ENCODE measurements at places on chromosomes 12 and 14.
A peak's percentile ranks its signal among the peaks of the same experiment; 100 is the strongest.

DNA sequence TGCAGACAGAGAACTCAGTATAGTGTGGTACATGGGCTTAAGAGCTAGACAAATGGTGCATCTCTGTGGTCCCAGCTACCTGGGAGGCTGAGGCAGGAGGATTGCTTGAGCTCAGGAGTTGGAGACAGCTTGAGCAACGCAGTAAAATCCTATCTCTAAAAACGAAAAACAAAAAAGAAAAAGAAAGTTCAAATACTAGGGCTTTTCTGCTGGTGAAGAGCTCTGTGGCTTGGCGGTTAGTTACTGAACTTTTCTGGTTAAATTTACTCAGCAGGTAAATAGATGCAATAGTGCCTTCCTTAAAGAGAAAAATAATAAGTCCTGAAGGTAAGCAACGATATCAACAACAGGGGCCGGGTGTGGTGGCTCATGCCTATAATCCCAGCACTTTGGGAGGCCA, 31.4 kb upstream of the RAP1B start:
- DNase-seq, result no peak

- DNase-seq, result no peak
These were observed 394.1 kb downstream of the C12orf75 start for GRCh38 chr12:105724641-105725040.

GRCh38 chr14:63713764-63714163, 14.1 kb downstream of the SGPP1 start:
- DNase-seq, result no peak

- no peak for DNase-seq
These were observed 19.0 kb downstream of the SPRING1 start for GRCh38 chr12:116718655-116719454.

DNA sequence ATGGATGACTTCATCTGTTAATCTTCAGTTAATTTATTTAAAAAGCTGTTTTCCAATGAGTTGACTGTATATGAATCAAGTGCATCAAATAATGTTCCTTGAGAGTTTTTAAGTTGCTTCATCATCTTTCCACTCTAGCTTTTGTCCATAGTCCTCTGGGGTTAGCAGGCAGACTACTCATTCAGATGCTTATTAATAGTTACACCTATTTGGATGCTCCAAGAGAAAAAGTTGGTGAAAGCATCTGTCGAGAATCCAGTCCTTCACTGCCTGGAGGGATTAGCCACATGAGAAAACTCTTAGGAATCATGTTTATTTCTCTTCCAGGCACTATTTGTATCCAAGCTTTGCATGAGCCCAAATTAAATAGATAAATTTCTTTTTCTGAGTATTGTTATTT, 70.2 kb downstream of the DACT1 start:
- DNase-seq, result no peak

GRCh38 chr14:32654106-32654505, 284.6 kb upstream of the NPAS3 start:
- DNase-seq, result no peak

- peak; percentile 34 for DNase-seq
These were observed 790 bp downstream of the NEDD1 start for GRCh38 chr12:96907671-96908422.

GRCh38 chr12:1182069-1182468, 191.0 kb downstream of the ERC1 start:
- DNase-seq, result no peak

DNA sequence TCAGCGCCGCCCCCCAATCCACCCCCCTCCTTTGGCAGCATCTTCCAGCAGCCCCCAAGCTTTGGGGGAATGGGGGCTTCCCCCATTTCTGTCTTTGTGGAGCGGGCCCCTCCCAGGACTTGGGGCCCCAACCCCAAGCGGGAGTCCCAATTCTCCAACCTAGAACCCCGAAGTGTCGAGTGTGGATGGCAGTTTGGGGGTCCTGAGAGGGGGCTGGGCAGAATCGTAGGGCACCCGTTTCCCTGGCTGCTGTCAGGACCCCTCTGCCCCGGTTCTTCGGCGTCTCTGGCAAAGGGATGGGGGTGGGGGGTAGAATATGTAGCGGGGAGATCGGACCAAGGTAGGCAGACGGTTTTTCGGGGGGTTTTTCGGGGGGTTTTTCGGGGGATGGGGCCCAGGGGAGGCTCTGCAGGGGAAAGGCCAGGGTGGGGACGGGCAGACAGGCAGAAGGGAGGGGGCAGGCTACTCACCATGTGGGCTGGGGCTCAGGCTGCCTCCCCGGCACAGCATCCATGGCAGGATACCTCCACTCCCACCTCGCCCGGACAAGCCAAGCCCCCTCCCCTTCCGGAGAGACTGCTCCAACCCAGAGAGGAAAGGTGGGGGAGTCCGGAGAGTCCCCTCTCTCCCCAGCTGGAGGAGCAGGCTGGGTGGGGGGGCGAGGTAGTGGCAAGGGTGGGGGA, 739 bp downstream of the JPH4 start:
- DNase-seq, result no peak

DNA sequence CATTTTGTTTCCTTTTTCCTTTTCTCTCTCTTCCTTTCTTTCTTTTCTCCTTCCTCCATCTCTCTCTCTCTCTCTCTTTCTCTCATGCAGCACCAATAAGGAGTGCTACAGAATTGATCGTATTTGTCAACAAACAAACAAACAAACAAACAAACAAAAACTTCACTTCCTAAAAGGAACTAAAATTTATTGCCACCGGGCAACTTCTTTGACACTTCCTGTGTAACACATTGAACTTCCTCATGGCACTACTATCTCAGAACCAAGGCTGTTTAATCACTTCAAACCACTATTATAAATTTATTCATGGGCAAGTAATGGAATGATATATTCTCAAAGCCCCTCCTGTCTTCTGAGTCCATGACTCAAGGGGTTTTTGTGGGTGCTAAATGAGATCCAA, 51.3 kb downstream of the SERPINA3 start:
- no peak for DNase-seq

DNA sequence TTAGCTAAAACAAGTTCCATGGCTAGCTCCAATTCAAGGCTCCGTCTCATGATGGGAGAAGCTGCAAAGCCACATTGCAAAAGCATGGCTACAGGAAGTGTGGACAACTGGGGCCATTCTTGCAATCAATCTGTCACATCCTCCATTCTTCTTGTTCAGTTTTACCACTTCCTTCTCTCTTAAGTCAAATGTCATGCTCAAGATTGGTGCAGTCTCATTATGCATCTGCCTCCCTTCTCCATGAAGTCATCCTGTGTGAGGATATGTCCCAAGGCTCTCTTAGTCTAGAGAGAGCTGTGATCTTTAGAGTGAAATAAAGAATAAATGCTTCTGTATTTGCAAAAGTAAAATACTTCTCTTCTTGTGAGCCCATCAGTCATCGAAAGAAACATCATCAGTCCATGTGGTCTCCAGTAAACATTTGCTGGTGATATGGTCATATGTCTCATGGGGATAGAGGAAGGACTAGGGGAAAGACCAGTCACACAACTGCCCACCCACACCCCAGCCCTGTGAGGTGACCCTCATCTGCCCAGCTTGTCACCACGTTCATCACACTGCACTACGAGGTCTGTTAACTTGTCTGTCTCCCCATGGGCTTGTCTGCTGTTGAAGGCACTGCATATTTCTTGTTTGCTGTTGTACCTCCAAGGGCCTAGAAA, 303.0 kb downstream of the NUAK1 start:
- no peak for DNase-seq

DNA sequence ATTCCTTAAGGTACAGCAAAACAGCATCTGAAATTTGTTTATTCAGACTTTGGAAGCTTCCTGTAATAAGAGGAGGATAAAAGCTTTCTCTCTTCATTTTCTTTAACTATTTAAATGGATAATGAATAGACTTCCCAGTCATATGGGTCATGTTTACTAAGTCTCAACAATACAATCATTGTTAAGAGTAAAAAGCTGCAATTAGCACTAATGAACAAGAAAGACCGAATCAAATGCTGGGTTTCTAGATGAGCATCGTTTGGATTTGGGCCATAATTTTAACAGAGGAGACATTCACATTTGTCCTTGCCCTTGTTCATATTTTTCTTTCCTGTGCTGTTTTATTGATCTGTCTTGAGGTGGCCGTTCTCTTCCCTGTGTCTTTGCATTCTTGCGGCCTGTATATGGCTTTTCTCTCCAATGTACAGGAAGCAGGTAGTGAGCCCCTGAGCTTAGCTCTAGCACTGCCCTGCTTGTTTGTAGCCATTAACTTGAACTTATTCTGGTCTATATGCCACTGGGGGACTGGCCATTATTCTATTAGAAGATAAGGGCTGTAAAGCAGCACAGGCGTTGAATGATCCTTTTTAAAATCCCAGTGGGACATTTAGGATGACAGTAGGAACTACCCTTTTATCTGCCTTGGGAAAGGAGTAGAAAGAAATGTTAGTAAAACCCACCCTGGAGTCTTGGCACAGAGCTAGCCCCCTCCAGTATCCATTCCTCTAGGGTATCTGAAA, 34.6 kb downstream of the ABHD12B start:
- DNase-seq, result no peak

DNA sequence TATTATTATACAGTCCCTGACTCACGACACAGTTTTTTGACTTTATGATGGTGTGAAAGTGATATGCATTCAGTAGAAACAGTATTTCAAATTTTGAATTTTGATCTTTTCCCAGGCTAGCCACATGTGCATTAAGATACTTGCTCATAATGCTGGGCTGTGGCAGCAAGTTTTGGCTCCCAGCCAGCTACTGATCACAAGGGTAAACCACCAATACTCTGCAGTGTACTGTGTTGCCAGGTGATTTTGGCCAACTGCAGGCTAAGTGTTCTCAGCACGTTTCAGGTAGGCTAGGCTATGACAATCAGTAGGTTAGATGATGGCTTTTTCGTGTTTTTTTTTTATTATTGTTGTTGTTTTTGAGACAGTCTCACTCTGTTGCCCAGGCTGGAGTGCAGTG, 69.4 kb upstream of the ACTN1 start:
- peak; percentile 34 for DNase-seq

- no peak for DNase-seq
These were observed 24.9 kb upstream of the CHGA start for GRCh38 chr14:92897922-92898565.

GRCh38 chr14:99546234-99546879, 57.6 kb downstream of the CCDC85C start:
- no peak for DNase-seq

- DNase-seq, result no peak
These were observed 22.9 kb downstream of the CKB start for GRCh38 chr14:103499709-103500108.
